ENCODE measurements at places on chromosomes 3 and 15.

DNA sequence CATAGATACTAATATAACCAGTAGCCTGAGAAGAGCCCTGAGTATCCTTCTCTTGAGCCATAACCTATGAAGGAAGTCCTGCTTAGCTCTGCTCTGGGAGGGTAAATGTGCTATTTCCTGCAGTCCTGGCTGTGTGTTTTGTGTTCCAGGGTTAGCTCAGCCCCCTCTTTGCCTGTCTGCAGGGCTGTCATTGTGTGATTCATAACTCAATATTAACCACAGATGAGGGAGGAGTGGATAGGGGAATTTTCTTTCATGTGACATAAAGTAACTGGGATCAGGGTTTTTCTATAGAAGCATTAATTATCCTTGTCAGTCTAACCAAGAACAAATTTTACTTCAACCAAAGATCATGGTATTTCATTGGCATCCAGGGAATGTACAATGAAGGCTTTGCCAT lies 183.3 kb upstream of the ZBTB20 start:
- DNase-seq, result no peak

- no peak for DNase-seq
Measured at GRCh38 chr15:48614051-48614450, 31.5 kb downstream of the FBN1 start.

GRCh38 chr3:197540961-197541377 lies 14.8 kb downstream of the BDH1 start:
- no peak for DNase-seq

DNA sequence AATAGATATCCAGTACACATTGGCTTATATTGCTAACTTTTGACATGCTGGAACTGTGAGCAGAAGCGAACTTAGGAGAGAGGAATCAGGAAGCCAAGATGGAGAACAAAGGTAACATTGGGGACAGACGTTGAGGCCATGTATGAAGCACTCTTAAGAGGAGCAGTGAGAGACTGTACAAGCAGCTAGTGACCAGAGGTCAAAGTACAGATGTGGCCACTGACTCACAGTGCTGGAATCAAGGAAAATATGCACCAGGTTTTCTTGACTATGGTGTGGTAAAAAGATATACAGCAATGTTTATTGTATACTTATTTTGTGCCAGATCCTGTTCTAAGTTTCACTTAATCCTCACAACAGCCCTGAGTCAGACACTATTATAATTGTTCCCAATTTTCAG lies 2.0 kb upstream of the IL20RB start:
- DNase-seq, result peak; percentile 69

DNA sequence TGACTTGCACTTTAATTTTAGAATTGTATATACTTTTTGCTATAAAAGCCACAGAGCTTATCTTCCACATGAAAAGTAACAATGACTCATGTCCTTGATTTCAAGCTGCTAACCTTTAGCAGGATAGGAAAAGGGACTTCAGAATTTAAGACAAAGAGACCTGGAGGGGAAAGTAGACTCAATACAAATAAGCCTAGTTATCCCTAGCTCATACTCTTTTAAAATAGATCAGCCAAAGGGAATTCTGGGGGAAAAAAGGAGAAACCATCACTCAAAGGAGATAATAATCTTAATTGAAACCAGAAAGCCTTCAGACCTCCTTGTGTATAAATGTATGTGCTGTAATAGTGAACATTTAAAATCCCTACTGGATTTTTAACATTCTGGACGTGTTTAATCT lies 930.3 kb downstream of the NTRK3 start:
- no peak for DNase-seq

GRCh38 chr3:197203714-197204146 lies 94.7 kb downstream of the DLG1 start:
- DNase-seq, result no peak

- DNase-seq, result peak; percentile 54
Measured at GRCh38 chr15:47431501-47431900, 285.8 kb upstream of the SEMA6D start.

- DNase-seq, result no peak
Measured at GRCh38 chr3:107416138-107416537, 38.9 kb downstream of the CCDC54 start.

Measured in AG09319 (cell line).